Left renal pelvis (tissue), 4 donors: ENCODE measurements at places on chromosomes 1 and 21.

DNA sequence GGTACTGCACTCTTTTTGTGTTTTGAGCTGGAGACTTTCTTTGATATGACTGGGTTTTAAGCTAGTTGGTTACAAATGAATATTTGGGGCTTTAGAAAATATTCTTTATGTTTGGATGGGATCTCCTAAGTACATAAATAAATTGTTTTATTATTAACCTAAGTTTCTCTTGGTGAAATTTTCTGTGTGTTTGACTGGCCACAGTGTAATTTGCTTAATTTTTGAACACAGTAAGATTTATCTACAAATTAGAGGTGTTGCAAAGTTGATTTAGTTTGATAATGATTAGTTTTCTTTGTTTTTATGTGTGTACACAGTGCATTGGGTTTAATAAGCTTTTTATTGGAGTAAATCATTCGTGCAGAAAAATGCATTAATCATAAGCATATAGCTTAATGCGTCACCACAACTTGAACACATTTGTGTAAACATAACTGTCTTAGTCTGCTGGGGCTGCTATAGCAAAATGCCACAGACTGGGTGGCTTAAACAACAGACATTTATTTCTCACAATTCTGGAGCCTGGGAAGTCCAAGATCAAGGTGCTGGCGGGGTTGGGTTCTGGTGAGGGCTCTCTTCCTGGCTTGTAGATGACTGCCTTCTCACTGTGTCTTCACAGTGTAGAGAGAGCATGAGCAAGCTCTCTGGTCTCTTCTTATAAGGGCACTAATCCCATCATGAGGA, 17.4 kb upstream of the SLC6A9 start:
- no peak for DNase-seq

- no peak for DNase-seq
Measured at GRCh38 chr1:246262281-246262680, 244.8 kb downstream of the SMYD3 start.

DNA sequence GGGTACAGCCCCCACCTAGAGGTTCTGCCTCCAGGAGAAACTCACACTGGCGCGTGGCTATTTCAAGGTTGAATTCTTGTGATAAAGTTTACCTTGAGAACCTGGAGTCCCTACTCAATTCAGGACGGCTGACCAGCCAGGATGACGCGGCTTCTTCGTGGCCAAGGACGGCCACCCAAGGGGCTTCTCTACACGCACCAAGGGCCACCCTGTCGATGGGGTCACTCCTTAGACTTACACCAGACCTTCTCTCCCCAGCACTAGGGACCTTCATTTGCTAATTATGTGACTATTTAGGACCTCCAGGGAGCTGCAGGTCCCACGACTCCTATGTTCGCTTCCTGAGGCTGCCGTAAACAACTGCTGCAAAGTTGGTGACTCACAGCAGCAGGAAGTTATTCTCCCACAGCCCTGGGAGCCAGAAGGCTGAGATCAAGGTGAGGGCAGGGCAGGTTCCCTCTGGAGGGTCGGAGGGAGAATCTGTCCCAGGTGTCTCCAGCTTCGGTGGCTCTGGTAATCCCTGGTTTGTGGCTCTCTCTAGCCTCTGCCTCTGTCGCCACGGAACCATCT, 135.9 kb downstream of the NPHP4 start:
- DNase-seq = no peak

GRCh38 chr1:231162297-231162969, 575 bp downstream of the TRIM67 start:
- DNase-seq = no peak

GRCh38 chr1:230012741-230013140, 54.3 kb upstream of the GALNT2 start:
- DNase-seq = no peak

DNA sequence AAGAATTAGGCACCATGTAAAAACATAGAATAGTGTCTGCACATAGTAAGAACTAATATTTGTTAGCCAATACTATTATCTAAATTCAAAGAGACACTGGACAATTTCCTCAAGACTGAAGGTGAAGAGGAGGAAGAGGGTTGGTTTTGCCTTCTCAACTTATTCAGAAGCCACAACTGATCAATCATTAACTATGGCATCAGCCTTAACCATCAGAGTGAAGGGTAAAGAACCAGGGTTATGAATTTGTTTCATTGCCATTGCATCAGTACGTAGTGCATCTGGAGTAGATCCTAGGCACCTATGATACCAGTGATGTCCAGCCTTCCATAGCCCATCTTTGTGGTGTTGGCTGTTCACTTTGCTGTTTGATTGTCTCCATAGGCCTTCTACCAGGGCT, 421.7 kb upstream of the DEPDC1 start:
- no peak for DNase-seq

GRCh38 chr1:204493984-204494280, 673 bp downstream of the PIK3C2B start:
- no peak for DNase-seq

DNA sequence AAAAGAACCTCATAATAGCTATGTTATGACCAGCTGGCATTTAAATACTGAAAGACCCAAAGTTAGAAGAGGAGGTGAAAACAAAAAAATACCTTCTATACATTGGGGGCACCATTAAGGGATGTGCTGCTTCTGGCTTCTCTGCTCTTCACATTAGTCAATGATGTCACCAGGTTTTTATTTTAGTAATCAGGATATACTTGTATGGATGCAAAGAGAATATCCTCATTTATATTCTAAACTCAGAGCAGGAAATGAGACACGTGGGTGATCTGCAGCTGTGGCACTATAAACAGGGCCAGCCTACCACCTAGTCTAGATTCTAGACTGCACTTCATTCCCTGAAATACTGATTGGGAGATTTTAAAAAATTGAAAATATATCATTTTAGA, 51.2 kb downstream of the WLS start:
- no peak for DNase-seq

- no peak for DNase-seq
Measured at GRCh38 chr1:78095593-78095992, 49.8 kb downstream of the GIPC2 start.

DNA sequence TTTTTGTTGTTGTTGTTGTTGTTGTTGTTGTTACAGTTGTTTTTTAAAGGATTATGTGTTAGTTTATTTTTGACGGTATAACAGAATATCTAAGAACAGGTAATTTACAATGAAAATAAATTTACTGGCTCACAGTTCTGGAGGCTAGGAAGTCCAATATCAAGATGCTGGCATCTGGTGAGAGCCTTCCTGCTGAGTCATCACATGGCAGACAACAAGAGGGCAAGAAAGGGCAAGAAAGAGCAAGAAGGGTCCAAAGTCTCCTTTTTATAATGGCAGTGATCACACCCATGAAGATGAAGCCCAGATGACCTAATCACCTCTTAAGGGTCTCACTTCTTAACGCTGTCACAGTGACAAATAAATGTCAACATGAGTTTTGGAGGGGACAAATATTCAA, 142.1 kb downstream of the NEGR1 start:
- DNase-seq = no peak

GRCh38 chr1:160954158-160955104, at the start of gene ITLN2:
TSS of gene ITLN2 (minus strand) at chr1:160954809. CDS start at chr1:160954741, 68 bp downstream.
- DNase-seq = peak; percentile 5

DNA sequence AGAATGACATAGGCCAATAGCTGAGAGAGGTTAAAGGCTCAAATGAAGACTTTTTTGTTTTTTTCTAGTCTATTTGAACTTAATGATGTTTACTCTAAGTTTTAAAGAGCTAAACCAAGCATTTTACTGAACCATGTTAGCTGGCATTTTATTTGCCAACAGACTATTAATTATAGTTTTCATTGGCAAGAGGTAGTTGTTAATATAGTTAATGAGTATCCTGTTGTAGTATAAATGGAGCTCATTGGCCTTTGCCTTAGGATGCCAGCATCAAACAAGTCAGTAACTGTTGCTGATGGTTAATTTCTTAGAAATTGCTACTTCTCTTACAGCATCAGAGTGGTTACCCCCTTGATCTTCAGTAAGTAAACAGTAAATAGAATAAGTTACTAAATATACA, 339.0 kb upstream of the B3GALT2 start:
- DNase-seq = no peak

DNA sequence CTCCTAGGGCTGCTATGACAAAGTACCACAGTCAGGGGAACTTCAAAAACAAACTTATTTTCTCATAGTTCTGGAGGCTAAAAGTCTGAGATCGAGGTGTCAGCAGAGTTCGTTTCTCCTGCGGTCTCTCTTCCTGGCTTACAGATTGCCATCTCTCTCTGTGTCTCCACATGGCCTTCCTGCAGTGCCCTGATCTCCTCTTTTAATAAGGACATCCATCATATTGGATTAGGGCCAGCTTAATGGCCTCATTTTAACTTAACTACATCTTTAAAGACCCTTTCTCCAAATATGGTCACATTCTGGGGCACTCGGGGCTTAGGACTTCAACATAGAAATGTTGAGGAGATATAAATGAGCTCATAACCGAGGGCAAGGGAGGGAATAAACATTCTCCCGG, 12.2 kb downstream of the C1orf74 start:
- DNase-seq = no peak

- DNase-seq = no peak
Measured at GRCh38 chr1:173193639-173194038, 13.5 kb downstream of the TNFSF4 start.

DNA sequence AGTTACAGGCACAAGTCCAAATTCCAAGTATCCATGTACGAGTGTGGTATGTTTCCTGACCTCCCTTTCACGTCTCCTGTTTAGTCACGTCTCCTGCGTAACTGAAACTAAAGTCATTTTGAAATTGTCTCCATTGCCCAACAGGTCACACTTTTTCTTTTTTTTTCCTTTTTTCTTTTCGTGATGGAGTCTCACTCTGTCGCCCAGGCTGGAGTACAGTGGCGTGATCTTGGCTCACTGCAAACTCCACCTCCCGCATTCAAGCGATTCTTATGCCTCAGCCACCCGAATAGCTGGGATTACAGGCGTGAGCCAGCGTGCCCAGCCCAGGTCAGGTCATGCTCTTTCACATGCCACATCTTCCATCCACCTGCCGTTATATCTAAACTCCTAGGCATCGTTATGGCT, 38.2 kb downstream of the L1TD1 start:
- DNase-seq = no peak

DNA sequence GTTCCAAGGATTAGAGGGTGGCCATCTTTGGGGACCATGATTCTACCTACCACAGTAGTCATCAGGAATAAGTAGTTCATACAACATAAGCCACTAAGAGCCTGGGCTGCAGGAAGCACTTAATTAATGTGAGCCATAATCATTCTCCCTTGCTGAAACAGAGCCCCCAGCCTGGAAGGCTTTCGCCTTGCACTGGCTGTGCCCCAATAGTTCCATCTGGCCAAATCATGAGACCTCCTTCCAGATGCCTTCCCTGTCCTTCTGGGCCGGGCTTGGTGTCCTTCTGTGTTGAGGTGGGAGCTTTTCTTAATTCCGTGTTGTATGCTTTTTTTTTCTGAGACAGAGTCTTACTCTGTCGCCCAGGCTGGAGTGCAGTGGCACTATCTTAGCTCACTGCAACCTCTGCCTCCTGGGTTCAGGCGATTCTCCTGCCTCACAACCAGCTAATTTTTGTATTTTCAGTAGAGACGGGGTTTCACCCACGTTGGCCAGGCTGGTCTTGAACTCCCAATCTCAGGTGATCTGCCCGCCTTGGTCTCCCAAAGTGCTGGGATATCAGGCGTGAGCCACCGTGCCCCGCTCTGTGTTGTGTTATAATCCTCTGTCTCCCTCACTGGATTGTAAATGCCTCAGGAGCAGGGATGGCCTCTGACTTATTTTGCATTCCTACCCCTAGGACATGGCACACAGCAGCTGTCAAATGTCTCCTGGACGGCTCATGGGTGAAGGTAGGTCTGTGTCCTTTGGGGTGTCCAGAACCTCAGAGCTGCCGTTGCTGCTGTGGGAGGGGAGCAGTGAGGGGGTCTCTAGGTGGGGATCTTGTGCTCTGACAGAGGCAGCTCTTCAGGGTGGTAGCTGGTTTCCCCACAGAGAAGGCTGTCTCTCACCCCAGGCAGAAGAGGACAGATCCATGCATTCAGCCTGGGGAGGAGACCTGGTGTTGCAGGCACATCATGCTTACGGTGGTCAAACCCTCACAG, 10.1 kb downstream of the GNG4 start:
- no peak for DNase-seq

DNA sequence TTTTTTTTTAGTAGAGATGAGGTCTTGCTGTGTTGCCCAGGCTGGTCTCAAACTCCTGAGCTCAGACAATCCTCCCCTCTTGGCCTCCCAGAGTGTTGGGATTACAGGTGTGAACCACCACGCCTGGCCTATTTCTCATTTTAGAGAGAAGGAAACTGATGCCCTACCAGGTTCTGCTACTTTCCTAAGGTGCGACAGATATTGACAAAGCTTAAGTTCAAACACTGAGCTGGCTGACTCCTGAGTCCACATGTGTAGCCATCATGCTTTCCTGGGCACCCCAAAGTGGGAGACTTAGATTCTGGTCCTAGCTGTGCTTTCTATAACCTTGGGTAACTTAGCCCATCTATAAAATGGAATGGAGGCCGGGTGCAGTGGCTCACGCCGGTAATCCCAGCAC, 5.1 kb upstream of the TMEM222 start:
- no peak for DNase-seq

GRCh38 chr1:184622136-184622823, 132.4 kb downstream of the EDEM3 start:
- peak; percentile 52 for DNase-seq

- DNase-seq = no peak
Measured at GRCh38 chr1:97938285-97938642, 17.4 kb upstream of the DPYD start.

DNA sequence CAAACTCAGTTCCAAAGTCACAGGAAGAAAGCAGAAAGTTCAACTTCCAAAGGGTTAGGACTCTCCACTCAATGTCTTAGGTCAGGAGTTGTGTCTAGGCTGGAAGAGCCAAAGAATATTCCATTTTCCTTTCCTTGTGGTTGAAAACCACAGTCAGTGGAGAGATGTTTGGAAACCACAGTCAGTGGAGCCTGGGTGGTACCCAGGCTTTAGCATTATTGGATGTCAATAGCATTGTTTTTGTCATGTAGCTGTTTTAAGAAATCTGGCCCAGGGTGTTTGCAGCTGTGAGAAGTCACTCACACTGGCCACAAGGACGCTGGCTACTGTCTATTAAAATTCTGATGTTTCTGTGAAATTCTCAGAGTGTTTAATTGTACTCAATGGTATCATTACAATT, 11.7 kb downstream of the ATF3 start:
- DNase-seq = no peak

DNA sequence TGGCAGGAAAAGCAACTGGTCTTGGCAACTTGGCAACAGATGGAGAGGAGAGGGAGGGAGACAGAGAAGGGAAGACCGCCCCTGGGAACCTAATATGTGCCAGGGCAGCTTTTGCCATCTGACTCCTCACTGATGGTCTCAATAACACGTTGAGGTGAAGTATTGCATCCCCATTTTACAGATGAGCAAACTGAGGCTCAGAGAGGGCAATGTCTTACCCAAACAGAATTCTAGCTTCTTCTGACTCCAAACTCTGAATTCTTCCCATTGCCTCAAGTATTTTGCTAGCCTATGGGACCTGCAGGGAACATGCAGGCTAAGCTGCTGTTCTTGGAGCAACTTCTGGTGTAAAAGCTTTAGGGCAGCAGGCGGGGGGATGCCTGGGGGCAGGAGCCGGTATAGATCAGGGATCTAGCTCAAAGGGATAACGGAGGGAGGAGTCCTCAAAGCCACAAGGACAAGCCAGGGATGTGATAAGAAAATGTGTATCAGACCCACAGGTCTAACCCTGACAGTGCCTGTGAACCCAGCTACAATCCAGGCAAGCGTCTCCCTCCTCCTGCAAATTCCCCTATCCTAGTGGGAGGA, 7.2 kb upstream of the GUCA2A start:
- no peak for DNase-seq
